ENCODE measurements at places on chromosomes 1 and 21.

DNA sequence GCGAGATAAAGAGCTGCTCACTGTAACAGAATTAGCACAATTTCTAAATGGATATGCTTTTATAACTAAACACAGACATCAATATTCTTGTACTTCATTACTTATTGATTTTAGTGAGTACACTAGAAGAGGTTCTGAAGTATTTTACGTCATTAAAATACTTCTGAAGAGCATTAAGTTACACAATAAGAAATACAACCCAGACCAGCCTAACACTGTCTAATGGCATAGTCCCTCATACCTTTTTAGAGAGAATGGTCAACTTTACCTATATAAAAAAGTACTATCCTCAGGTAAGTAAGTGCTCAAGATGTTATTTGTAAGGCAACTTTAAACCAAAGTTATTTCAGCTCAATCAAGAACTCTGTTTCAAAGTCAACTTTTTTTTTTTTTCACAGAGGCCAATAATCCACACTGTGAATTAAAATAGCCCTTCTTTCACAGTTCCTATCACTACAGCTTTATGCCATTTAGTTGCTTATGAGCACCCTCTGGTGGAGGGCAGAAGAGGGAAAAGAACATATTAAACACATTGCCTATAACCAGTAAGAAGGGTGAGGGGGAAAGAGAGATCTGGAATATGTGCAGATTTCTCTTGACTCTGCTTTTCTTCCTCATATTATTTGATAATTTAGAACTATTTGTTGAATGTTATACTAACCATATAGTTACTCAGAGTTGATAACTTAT is 182.1 kb upstream of the DMRTA2 start:
- DNase-seq: peak; percentile 53

DNA sequence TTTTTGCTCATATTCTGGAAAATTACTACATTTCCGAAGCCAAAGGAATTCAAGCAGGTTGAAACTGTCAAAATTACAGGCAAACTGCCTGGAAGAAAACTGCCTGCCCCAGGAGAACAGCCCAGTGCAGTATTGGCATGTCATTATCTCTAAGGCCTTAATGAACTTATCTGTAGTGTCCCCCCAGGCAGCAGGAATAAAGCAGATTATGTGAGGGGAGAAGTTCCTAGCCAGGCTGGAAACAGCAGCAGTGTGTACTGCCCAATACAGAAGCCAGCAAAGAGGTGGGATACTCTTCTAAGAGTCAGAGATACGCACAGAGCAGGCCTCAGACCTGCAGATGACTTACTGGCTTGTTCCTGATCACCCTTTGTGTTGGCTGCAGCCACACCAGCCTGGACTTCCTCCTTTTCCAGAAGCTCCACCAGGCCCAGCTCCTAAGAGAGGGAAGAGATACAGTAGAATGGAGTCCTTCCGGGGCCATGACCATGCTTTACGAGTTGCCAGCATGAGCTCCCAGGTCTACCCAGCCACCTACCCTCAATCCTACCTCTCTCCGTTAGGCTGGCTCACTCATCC is 11.7 kb downstream of the IQGAP3 start:
- no peak for DNase-seq

DNA sequence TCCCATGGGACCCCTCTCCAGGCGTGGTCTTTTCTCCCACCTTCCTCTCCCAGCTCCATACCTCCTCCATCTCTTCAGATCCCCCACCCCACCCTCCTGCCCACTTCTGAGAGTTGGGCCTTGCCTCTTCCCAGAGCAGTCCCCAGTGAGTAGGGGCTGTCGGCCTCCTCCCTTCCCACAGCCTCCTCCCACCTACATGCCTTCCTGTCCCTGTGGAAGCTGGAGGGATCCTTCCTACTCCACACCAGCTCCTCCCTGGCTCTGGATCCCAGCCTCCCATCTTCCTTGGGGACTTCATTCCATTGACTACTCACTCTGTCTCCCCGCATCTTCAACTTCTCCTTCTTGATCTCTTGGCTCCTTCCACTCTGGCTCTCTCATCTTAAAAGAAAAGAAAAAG is 24.9 kb downstream of the KCNQ4 start:
- no peak for DNase-seq

DNA sequence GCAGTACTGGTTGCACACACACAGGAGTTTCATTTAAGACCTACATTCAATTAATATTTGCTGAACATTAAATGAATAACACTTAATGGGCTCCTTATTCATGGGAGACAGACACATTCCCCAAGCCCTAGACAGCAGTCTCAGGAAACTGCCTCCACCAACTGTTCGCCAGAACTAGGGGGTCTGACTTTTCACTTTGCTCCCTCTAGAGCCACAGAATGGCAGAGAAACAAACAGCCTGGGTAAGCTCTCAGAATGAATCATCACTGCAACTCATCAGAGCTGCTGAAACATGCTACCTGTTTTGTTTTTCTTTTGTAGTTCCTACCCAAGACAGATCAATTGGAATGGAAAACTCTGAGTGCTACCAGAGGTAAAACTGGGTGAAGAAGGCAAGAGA is 31.7 kb downstream of the ELK4 start:
- DNase-seq: no peak

DNA sequence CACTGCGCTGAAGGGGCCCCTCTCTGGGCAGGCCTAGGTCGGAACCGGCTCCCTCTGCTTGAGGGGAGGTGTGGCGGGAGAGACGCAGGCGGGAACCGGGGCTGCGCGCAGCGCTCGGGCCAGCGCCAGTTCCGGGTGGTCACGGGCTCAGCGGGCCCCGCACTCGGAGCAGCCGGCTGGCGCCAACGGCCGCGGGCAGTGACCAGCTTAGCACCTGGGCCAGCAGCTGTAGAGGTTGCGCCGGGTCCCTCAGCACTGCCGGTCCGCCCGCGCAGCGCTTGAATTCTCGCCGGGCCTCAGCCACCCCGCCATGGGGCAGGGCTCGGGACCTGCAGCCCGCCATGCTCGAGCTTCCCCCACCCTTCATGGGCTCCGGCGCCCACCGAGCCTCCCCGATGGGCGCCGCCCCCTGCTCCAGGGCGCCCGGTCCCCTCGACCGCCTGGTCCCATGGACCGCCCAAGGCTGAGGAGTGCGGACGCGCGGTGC is 254.6 kb downstream of the COL11A1 start:
- DNase-seq: no peak

- no peak for DNase-seq
Measured at GRCh38 chr1:72620453-72620852, 338.1 kb upstream of the NEGR1 start.

- no peak for DNase-seq
Measured at GRCh38 chr1:56817716-56818463, 1.3 kb downstream of the FYB2 start.

DNA sequence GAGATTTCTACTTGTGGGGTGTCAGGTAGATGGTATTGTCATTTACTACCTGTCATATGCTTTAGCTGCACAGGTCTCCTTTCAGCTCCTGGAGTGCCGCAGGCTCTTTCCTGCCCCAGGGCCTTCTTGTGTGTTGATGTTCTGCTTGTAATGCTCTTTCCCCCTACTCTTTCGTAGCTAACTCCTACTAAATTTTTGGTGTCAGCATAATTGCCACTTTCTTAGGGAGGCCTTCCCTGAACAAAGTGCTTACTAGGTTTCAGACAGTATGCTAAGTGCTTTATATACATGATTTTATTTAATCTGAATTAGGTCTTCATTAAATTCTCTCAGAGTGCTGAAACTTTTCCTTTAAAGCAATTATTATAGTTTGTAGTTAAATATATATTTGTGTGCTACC is 4.8 kb upstream of the THEM4 start:
- DNase-seq: no peak

DNA sequence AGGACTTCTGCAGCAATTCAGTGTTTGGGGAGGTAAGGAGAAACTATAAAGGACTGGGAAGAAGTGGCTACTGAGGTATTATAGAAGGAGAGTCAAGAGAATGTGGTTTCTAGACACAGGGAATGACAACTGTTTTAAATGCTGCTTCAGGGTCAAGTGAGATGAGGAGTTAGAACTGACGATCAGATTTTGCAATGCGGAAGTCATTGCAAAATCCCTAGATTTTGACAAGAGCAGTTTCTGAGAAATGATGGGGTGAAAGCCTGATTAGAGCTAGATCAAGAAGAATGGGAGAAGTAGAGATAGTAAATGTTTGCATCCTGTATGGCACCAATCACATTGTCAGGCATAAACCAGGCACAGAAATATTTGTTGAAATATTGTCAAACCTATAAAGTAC is 4.7 kb upstream of the TSNAX start:
- no peak for DNase-seq

- no peak for DNase-seq
Measured at GRCh38 chr1:168640836-168641235, 64.4 kb downstream of the XCL1 start.

- no peak for DNase-seq
Measured at GRCh38 chr1:160640359-160641123, 6.3 kb downstream of the SLAMF1 start.

DNA sequence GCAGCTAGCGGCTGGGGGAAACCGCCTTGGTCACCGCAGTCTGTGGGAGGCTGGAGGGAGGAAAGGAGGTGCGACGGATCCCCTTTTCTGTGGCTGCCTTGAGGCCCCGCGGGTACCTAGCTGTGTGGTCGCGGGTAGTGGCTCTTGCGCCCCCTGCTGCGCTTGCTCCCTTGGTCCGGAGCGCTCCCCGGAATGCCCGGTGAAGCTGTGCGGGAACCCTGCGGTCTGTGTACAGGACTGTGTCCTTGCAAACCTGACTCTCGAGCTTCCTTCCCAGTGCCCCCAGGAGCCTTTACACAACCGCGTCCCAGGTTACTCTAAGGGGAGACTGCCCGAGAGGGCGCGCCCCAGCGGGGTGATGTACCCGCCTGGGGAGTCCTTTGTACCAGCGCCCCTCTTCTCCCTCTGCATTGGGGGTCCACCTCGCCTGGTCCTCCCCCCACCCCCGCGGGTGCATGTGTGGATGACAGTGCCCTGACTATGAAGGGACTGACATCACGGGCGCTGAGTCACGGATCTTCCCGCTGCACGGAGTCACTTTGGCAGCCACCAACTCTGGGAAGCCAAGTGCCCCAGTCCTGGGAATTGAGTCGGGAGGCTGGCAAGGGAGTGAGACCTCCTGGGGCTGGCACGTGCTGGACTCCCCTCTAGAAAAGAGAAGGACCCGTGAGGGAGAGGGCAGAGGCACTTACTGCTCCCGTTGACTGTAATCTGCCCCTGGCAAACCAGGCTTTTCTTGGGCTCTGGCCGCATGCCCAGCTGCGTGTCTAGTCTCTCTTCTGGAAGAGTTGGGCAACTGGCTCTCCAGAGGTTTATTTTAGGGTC is 816 bp downstream of the IL6R start:
- DNase-seq: peak; percentile 37

DNA sequence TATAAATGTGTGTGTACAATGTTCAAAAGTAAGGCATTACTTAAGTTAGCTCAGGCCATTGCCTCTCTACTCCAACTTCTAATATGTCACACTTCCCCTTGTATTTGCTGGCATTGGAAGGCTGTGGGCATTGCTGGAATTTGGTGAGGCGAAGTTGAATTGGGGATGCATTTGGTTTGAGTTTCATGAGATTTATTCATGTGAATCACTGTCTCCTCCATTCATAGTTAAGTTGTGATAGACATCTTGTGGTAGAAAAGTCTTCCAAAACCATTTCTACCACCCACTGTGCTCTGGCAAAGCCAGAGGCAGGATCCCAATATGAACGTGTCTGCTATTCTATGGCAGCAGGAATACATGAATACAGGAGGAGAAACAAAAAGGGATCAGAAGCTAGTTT is 397.8 kb upstream of the USP24 start:
- DNase-seq: no peak

- no peak for DNase-seq
Measured at GRCh38 chr1:117523111-117523510, 82.7 kb upstream of the TENT5C start.

- no peak for DNase-seq
Measured at GRCh38 chr21:45228656-45229240, 58.9 kb downstream of the POFUT2 start.

DNA sequence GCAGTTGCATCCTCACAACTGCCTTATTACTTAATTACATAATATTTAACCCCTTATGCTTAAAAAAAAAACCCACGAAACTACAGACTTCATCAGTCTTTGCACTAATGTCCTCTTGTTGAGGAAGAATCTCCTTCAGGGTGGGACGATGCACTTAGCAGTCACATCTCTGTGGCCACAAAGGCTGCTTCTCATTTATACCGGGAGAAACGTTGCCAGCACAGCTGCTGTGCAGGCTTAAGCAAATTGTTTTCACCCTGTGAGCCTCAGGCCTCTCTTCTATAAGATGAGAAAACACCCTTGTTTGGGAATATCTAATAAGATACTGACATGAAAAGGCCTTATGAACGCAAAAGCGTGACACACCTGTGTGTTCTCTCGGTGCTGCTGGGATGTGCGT is 2.9 kb upstream of the OBSCN start:
- DNase-seq: no peak

DNA sequence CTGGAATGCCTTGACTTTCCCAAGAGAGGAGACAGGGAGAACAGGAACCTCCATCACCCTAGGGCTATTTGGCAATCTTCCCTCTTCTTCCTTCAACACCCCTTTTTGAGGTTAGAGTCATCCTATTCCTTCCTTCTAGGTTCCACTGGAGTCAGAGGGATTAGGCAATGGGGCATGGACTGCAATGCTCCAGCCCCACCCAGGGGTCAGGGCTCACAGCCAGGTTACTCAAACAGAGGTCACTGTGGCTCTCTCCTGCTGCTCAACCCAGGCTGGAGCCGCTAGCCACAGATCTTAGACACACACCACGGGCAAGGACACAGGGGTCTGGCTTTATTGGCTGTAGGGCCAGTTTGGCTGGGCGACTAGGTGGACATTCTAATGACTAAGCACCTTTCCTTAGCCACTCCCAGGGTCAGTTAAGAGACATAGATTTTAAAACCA is 145.5 kb upstream of the NRIP1 start:
- DNase-seq: no peak

DNA sequence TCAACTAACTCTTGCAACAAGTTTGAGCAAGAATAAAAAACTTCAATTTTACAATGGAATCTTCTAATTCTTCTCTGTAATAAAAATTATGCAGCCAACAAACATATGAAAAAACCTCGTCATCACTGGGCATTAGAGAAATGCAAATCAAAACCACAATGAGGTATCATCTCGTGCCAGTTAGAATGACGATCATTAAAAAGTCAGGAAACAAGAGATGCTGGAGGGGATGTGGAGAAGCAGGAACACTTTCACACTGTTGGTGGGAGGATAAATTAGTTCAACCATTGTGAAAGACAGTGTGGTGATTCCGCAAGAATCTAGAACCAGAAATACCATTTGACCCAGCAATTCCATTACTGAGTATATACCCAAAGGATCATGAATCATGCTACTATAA is 327.5 kb upstream of the LYPLAL1 start:
- no peak for DNase-seq

DNA sequence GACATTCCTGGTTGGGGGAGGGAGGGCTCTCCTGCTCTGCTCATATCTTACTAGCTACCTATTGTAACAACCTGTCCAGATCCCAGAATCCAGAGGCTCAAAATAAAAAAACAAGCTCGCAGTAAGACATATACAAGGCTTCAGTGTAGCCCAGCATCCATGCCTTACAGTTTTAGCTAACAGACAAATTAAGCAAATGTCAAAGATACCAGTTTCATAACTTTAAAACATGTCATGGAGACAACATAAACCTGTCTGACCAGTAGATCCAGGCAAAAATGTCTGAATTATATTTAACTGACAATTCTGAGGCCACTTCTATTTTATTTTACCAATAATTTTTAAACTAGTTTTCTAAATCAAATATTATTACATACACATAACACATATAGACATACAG is 167.7 kb upstream of the TNR start:
- no peak for DNase-seq

- peak; percentile 30 for DNase-seq
Measured at GRCh38 chr1:230310381-230311163, 115.6 kb downstream of the PGBD5 start.
